Dorsolateral prefrontal cortex (tissue), 122 donors: ENCODE measurements at places on chromosomes 11 and 22. TPM values are rescaled to one million over a fixed set of nuclear protein-coding genes. Genes with fewer than 3 reads are reported as not detected.

The DSCAML1 gene
- 26.0 TPM for total RNA-seq

The C1QTNF4 gene
- total RNA-seq, result 53.4 TPM

The FAM227A gene
- 4.9 TPM for total RNA-seq

The NECTIN1 gene
- total RNA-seq, result 81.5 TPM

The PELI3 gene
- total RNA-seq, result 81.6 TPM

The BEST1 gene
- total RNA-seq, result 52.8 TPM

The MAPK12 gene
- 48.6 TPM for total RNA-seq

- DNase-seq, result no peak
Observed at GRCh38 chr11:124276081-124276480, 19.9 kb downstream of the OR8G5 start.

DNA sequence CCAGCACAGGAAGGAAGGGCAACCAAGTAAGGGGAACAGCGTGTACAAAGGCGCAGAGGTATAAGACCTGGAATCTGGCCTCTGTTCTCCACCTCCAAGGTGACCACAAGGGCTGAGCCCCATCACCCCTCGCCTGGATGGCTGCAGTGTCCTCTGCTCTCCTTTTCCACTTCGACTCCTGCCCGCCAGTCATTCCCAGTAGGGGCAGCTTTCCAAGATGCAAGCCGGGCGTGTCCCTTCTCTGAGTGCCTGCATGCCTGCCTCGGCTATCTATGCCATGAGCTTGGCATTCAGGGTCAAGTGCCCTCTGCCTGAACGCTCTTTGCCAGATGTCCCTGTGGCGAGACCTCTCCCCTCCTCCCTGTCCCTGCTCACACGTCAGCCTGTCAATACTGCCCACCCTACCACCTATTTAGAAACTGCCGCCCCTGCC lies 17.0 kb downstream of the FADS3 start:
- no peak for DNase-seq

GRCh38 chr22:18082467-18082866 lies 4.7 kb downstream of the PEX26 start:
- no peak for DNase-seq

DNA sequence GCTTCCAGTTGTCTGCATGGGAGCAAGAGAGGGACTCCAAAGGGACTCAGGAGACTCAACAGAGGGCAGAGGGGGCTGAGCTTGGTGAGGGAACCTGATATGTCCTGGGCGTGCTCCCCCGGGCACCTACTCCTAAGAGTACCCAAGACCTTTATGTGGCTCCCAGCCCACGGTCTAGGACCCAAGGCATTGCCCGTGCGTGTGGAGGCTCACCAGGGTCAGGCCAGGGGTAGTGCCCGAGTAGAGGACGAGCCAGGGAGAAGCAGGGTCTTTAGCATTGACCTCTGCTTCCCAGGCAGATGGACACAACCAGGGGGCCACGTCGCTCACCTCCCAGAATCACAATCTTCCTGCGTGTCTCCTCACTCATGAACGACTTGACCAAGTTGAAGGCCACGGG lies 13.4 kb downstream of the SEC14L4 start:
- no peak for DNase-seq

DNA sequence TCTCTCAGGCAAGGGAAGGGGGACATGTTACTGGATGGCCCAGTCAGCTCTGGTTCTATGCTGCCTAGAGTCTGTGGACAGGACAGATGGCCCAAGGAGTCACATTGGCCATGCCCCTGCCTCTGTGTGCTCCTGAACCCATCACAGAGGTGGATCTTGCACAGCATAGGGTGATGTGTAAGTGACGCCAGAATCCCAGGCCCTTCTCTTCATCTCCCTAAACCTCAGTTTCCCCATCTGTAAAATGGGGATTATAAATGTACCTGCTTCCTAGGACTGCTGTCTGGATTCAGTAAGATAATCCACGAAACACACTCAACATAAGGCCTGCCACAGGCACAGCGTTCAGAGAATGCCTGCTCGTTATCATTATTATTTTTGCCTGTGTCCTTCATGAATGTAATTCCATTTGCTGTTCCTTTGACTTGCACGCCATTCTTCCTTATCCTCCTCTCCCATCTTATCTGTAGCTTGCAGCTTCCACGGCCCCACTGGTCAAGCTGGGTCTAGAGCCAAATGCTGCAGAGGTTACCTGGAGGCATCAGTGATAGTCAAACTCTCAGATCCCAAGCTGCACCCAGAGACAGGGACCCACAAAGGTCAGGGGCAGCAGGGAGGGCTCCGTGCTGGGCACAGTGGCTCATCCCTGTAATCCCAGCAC lies 207.0 kb downstream of the MN1 start:
- DNase-seq, result no peak

DNA sequence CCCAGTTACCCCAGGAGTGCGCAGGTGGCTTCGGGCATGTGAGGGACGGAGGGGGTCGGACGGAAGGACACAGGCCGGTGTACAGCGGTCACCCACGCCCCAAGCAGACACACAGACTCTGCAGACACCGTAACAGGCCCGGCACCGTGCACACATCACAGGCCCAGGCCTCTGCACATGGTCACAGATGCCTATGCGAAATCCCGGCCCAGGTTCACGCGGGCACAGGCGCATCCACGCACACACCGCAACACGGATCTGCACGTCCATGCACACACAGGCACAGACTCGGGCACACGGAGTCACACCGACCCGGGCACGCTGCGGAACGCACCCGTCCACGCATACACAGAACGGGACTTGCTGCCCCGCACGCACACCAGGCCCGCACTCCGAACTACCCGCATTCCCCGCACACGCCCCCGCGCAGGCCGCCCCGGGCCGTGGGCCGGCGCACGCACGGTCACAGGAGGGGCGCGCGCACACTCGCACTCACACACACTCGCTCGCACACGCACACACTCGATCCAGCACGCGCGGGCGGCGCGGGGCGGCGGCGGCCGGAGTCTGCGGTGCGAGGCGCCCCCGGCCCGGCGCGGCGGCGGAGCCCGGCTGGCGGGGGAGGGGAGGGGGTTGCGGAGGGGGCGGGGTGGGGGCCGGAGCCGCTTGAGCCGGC lies at the start of gene MGAT3:
TSS of gene MGAT3 (plus strand) at position 491 of the 676 bp plus-strand sequence. CDS start 30,336 bp downstream, outside the sequence.
- peak; percentile 39 for DNase-seq

- DNase-seq, result no peak
Observed at GRCh38 chr11:66247295-66247694, 21.1 kb upstream of the RAB1B start.

DNA sequence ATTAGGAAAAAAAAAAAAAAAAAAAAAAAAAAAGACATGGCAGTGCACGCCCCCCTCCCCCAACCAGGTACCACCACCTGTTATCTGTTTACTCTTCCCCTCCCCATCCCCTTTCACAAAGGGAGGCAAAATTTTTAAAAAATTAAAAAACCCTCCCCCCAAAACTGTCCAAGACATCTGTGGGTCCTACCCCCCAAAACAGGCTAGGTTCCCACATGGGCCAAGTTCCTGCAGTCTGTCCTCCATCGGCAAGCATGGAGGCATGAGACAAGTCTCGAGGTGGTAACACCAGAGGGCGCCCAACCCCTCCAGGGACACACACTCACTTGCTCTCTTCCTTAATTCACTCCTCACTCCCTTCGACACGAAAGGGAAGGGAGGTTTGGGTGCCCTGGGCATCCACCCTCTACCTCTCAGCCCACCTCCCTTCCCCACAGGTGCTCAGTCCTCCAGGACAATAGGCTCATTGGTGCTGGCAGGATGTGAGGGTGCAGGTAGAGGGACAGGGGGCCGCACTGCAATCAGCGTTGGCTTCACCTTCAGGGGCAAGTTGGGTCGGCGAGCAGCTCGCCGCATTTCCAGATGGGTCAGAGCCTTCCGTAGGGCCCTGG lies 2.2 kb upstream of the TUT1 start:
- DNase-seq, result peak; percentile 80

- DNase-seq, result no peak
Observed at GRCh38 chr11:1926156-1927025, 6.9 kb downstream of the TNNT3 start.

DNA sequence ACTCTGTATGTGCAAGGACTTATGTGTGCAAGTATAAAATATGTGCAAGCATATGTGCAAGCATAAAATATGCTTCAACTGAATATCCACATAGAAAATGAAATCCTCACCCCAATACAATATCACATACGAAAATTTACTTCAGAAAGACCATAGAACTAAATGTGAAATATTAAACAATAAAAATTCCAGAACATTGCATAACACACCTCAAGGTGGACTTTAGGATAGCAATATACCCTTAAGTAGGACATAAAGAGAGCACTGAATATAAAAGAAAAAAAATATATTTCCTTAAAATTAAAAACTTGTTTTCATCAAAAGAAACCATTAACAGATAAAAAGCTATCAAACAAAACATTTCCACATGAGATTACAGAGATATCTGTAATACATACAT lies 67.8 kb downstream of the FCHSD2 start:
- DNase-seq, result no peak

- DNase-seq, result no peak
Observed at GRCh38 chr11:133600306-133600705, 68.0 kb upstream of the OPCML start.

- DNase-seq, result no peak
Observed at GRCh38 chr11:117816846-117817367, 7.6 kb downstream of the FXYD2 start.

DNA sequence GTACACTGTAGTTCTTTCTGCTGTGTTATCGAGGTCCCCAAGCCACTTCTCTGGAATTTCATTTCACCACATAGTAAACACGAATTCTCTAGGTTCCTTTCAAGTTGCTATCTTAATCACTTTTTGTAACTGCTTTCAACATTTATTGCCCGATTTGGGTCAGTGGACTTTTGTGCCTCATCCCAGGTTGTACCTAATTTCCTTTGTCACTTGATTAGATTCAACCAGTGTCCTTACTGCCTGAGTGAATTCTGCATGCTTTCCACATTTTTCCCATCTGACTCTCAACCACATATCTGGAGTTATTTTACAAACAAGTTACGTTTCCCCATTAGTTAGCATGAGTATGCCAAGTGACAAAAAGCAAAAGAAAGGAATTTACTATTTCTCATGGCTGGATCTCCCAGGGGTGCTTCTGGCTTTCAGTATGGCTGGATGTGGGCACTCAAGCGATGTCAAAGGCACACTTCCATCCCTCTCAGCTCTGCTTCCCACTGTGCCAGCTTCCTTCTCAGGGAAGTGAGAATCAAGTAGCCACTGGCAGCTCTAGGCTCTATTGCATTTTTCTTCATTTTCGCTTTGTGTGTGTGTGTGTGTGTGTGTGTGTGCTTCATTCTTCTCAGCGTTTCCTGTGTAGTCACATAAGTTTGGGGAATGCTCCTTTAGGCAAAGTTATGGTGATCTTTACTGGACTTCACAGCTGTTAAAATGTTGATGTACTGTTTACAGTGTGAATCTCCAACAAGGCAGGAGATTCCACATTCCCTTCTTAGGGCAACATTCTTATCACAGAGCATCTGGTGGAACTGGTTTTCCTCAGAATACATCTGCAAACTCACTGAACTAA lies 128.9 kb downstream of the DBX1 start:
- no peak for DNase-seq

DNA sequence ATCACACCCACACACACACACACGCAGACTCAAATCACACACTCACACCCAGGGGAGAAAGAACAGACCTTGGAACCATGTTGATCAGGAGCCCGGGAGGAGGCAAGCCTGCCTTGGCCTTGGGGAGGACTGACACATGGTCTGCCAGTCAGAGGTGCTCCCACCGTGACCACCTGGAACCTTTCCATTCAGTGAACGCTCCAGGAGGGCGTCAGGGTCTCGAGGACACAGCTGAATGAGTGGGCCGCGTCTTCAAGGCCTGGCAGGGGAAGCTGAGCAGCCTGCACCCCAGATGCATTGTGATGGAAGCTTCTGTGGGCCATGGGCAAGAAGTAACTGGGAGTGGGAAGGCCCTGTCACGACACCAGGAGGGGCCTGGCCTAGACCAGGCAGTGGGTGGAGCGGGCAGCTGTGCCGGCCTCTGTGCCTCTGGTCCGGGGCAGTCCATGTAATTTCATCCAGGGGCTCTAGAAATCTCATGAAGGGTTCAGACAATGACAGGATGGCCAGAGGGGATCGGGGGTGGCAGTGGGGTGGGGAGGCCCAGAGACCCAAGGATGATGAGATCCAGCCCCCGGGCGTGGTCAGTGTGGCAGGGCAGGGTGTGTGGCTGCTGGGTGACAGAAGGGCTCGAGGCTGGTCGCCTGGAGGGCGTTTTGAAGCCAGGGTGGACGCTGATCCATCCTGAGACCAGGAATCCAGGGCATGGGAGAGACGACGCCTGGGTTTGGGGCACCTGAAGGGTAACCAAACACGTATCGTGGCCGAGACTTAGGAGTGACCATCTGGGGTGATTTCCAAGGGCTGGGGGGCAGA lies 53.7 kb downstream of the IGF2 start:
- peak; percentile 3 for DNase-seq

GRCh38 chr11:44261800-44262591 lies 47.9 kb downstream of the ALX4 start:
- DNase-seq, result no peak

DNA sequence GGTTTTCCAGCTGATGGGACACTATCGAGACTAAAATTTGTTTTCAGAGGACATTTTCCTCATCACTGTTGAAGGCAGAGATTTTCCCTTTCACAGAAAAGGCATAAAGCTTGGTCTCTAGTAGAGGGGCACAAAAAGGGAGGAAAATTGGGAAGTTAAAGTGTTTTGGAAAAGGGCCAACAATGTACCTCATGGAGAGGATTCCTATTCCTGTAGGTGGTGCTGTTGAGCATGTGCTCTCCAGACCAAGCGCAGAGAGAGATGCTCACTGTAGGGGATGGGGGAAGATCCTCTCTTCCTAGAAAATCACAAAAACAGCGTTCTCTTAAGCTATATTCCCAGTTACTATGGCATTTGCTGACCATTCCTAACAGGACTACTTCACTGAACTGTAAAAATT lies 44.9 kb downstream of the OR4C46 start:
- DNase-seq, result no peak

GRCh38 chr22:25232301-25232700 lies 12.9 kb downstream of the CRYBB2 start:
- DNase-seq, result no peak
